ENCODE measurements at places on chromosomes 6 and 20.

DNA sequence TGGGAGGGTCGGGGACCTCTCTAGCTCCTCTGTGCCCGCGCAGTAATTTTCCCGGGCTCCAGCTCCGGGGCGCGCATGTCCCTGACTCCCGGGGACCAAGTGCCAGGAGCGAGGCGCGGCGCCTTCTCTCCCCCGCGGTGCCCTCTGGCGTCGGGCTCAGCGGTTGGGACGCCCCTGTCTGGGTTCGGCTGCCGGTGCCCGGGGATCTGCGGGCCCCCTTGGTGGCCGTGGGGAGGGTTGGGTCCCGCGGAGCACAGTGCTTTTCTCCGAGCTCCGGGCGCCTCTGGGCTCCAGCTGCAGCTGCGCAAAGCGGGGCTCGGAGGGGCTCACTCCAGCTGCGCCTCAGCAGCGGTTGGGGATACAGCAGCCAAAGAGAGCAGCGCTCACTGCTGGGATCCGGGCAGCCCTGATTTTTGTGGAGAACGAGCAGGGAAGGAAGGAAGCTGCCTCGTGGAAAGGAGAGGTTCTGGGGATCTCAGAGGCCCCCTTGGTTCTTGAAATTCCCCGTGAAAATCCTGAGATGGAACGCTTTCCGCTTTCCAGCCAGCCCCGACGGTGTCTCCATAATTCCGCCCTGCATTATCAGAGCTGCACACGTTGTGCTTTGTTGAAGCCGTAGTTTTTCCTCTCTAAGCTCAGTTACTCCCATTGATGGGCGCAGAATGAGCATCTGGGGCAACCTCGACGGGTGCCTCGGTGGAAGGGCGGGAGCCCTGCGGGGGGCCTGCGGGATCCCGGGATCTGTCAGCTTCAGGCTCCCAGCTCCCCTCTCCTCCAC, 861 bp downstream of the PPP1R14C start:
- DNase-seq, result no peak

DNA sequence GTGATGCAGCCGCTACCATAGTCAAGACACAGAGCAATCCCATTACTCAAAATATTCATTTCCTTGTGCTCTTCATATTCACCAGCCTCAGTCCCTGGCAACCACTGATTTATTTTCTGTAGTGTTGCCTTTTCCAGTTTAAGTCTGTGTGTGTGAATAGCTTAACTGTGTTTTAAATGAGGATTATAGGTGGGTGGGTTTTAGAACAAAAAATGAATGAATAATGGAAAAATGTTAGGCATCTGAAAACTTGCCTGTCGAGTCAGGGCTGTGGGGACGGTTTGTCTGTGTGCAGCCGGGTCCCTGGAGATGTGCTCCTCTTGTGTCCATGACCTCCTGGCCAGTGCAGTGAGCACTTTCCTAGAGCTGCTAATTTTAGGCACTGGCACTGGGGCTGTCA, 27.1 kb downstream of the BANF2 start:
- DNase-seq, result no peak

GRCh38 chr6:151962246-151962846, 154.9 kb downstream of the ESR1 start:
- DNase-seq, result no peak

- DNase-seq, result no peak
These were observed 147.3 kb downstream of the TTLL2 start for GRCh38 chr6:167472148-167472547.

DNA sequence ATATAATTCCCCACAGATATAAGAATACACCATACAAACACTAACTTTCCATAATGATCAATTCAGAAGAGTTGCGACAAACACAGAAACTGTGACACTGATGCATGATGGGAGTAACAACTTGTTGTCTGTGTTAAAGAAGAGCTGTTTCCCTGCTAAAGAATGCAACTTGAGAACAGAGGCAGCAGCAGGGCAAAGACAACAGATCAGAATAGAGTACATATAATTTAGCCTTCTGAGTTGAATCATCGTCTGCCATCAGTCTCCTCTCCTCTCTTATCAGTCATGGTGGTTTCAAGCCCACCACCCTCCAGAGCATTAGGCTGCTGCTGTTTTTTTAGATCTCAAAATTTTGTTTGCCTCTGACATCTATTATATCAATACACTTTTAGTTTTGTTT, 280.4 kb downstream of the UBE3D start:
- DNase-seq, result no peak

DNA sequence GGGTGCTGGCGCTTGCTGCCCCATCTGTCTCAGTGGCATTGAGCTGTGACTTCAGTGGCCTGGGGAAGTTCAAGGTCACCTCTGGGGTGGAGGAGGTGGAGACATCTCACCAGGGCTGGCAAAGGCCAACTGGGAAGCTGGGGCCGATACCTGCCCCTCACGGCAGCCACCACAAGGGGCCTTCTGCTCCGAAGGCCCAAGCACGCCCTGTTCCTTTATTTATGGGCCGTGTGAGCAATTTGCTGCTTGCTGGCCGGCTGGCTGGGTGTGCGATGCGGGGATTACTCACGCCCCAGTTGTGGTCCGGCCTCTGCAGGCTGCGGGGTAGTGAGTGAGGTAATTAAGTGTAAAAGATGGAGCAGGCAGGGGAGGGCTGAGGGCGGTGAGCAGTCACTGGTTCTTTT, 13.2 kb upstream of the SCRT2 start:
- no peak for DNase-seq

DNA sequence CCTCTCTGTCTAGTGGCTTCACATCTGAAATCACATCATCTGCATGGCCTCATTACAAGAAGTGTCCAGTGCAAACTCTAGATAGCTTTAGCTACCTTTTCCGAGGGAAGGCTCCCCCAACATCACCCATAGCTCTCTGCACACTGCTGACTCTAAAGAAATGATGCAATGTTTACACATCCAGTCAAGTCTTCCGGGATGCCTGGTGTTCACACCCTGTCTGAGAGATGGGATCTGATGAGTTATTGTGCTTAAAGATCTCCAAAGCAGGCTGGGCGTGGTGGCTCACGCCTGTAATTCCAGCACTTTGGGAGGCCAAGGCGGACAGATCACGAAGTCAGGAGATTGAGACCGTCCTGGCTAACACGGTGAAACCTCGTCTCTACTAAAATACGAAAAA, 404.6 kb upstream of the IRAK1BP1 start:
- no peak for DNase-seq

- no peak for DNase-seq
These were observed 63.1 kb downstream of the CDS2 start for GRCh38 chr20:5189917-5190316.

- no peak for DNase-seq
These were observed 10.3 kb downstream of the RIN2 start for GRCh38 chr20:19768325-19768842.

GRCh38 chr20:30489614-30490003, 767.9 kb upstream of the DEFB115 start:
- no peak for DNase-seq

DNA sequence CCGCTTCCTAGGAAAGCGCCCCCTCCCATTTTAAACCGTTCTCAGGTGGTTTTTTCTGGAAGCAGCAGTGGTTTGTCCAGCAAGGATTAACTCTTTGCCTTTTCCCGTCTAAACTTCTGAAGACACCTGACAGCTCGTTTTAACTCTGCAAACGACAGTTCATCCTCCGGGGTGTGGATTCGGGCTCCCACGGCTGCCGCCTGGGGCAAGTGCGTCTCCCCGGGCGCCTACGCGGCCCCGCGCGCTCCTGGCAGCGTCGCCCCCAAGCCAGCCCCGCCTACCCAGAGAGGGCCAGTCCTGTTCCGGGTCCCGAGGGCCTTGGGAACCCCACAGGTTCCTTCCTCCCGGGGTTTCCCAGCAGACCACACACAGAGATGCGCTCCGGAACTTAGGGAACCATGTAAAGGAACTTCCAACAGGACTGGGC, 54.4 kb downstream of the PRR18 start:
- DNase-seq, result peak; percentile 54

DNA sequence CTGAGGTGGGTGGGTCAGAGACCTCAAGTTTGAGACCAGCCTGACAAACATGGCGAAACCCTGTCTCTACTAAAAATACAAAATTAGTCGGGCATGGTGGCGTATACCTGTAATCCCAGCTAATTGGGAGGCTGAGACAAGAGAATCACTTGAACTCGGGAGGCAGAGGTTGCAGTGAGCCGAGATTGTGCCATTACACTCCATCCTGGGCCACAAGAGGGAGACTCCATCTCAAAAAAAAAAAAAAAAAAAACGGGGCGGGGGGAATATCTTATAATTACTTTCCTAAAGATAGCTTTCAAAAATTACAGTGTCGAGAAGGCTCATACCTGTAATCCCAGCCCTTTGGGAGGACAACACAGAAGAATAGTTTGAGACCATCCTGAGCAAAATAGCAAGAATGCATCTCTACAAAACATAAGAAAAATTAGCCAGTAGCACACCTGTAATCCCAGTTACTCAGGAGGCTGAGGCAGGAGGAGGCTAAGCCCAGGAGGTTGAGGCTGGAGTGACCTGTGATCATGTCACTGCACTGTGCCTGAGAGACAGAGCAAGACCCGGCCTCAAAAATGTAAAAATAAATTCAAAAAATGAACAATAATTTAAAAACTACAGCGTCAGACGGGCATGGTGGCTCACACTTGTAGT, 25.8 kb downstream of the CBFA2T2 start:
- DNase-seq, result no peak

DNA sequence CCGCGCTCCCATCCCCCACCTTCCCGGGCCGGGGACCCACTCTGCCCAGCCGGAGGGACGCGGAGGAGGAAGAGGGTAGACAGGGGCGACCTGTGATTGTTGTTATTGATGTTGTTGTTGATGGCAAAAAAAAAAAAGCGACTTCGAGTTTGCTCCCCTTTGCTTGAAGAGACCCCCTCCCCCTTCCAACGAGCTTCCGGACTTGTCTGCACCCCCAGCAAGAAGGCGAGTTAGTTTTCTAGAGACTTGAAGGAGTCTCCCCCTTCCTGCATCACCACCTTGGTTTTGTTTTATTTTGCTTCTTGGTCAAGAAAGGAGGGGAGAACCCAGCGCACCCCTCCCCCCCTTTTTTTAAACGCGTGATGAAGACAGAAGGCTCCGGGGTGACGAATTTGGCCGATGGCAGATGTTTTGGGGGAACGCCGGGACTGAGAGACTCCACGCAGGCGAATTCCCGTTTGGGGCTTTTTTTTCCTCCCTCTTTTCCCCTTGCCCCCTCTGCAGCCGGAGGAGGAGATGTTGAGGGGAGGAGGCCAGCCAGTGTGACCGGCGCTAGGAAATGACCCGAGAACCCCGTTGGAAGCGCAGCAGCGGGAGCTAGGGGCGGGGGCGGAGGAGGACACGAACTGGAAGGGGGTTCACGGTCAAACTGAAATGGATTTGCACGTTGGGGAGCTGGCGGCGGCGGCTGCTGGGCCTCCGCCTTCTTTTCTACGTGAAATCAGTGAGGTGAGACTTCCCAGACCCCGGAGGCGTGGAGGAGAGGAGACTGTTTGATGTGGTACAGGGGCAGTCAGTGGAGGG, 2.8 kb downstream of the SOX4 start:
- peak; percentile 66 for DNase-seq

- DNase-seq, result no peak
These were observed 64.1 kb upstream of the BEND6 start for GRCh38 chr6:56890683-56891429.

GRCh38 chr20:51100617-51101016, 77.7 kb upstream of the KCNG1 start:
- DNase-seq, result no peak

DNA sequence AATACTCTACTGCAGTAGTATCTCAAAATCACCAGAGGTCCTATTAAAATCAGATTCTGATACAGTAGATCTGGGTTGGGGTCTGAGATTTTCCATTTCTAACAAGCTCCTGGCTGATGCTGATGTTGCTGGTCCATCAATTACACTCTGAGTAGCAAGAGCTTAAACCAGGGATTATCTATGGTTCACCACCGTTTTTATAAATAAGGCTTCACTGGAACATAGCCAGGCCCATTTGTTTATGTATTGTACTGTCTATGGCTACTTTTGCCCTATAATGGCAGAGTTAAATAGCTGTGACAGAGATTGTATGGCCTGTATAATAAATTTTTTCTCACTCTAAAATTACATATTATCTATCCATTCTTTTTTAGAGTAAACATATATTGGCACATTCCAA, 53.0 kb downstream of the NUDT3 start:
- no peak for DNase-seq

- no peak for DNase-seq
These were observed 179.5 kb downstream of the BTBD9 start for GRCh38 chr6:38460186-38460585.

DNA sequence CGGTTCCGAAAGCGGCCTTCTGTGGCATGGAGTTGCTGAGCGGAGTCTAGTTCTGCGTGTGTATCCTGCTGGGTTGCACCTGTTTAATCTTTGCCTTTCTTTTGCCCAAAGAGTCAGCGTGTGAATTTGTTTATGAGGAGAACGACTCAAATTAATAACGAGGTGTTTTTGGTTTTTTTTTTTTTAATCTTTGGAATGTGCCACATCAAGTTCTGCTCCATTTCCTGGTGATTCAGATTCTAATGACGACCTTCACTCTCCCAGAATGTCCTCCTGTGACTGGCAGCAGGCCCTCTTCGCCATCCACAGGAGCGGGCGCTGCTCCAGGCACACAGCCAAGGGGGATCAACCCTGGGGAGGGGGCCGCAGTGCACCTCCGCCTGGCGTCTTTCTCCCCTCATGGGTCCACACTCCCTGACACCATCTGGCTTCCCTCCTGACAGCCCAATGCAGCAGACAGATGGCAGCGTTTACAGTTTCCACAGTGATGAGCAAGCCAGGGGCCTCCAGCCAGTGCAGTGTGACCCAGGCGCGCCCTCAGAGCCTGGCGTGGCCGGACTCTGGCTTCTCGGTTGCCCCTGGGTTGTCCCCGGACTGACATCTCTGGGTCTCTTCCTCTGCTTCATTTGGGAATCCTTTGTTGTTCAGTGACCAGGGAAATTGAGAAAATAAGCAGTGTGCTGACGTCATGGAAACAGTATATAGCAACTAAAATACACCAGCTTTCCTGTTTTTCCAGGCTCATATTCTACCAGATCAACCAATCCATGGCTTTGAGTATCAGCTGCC, 27.5 kb upstream of the AFDN start:
- DNase-seq, result no peak

- DNase-seq, result no peak
These were observed 83.3 kb downstream of the TAF4 start for GRCh38 chr20:61982191-61982950.

DNA sequence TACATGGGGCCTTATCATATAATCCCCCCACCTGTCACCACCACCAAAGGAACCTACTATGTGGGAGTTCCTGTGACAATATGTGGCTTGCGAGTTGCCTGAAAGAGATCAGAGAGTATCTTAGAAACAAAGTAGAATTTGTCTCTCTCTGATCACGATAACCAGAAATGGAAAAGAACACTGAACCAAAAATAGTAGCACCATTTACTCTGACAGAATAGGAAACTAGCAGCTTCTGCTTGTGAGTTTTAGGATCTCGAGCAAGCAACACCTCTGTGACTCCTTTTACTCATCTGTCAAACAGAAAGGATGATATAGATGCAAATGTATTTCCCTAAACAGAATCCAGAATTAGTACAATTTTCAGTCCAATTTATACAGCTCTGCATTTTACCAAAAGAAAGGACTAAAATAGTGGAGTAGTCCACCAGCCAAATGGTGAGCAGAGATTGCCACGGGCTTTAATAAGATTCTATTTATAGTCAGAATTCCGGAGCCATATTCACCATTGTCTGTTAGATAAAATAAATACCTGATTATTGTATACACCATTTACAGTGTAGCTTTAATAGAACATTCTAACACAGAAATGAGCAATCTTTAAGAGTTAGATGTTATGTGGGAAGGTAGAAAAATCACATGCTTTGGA, 19.9 kb upstream of the STMND1 start:
- DNase-seq, result no peak
